ENCODE measurements at places on chromosomes 5 and 9.

DNA sequence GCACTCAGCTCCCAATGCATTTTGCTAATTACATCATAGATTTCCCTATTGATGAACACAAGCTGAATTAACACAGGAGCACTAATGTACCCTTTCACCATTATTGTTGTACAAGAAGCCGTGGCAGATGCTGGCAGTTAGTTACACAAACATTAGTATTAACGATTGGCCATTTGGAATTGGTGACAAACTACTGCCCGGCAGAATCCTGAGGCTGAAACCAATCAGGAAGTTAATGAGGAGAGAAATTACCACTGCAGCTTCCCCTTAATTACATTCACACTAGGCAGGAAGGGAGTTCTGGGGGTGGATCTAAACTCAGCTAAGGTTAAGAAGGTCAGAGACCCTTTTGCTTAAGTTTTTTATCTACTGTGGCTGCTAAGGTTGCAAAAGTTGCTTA, 9.6 kb upstream of the DMRT3 start:
- DNase-seq = no peak

- DNase-seq = no peak
Observed at GRCh38 chr5:163134061-163134460, 303.3 kb upstream of the CCNG1 start.

DNA sequence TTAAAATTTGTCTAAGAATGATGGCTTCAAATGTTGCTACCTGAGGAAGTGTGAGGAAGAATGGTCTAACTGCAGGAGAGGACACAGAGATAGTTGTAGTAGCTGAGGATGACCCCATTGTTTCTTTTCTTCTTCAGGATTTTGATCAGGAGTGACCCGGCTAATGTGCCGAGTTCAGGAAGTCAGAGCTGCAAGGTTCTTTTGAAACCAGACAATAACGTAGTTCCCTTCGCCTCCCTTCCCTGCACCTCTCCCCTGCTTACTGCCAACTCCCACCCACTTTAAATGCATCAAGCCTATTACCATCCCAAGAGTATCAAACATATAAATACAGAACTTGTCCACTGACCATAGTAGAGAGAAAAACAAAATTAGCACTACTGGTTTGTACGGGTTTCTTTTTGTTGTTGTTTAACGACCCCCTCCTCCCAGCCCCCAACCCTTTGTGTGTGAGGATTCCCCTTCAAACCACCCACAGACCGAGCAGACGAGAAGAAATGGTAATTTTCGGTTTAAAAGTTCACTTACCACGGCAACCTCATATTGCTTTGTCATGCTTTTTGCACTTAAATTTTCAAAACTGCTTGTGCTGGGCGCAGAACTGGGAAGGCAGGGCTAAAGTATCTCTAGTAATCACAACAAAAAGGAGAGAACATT, 23.5 kb upstream of the ELAVL2 start:
- no peak for DNase-seq

DNA sequence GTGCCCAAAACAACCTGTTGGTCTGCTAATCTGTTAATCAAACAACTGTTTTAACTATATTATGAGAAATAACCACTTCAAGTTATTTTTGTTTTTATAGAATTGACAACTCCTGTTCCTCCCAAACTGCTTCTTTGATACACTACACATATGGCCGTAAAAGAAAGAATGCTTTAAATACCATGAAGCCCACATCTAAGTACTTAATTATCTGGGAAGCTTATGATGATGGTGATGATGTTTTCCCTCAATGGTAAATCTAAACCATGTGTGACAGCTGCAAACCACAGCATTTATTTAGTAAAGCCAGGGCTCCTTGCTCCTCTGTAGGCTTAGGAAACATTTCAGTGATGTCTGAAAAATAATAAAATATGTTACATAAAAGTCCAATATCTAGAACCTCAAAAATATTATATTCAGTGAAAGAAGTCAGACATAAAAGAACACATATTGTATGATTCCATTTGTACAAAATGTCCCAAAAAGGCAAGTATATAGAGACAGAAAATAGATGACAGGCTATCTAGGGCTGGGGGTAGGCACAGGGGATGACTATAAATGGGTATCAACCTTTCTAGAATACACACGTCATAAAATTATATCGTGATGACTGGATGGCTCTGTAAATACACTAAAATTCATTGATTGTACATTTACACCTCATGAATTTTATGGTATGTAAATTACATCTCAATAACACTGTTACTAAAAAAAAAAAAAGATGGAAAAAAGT, 154.1 kb downstream of the EFNA5 start:
- no peak for DNase-seq

GRCh38 chr5:116583085-116583861, 8.7 kb upstream of the SEMA6A start:
- DNase-seq = no peak

DNA sequence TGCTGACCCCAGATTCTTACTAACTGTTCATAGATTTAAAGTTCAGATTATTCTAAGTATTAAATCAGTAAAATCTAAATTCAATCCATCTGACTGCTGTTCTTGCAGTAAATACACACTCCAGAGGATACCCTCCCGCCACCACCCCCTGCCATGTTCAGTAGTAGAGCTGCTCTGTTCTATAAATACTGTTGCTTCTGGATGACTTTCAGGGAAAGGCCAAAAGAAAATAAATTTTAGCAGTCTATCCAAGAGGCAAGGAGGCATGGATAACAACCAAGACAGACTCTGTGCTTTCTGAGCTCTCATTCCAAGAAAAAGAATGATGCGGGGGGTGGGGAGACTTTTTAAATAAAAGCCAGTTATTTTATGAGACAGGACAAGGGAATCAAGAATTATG, 115.1 kb downstream of the ADAMTS6 start:
- DNase-seq = no peak

- DNase-seq = no peak
Observed at GRCh38 chr9:100099722-100100042, 639 bp downstream of the INVS start.

- DNase-seq = no peak
Observed at GRCh38 chr5:5719292-5719691, 296.8 kb downstream of the ICE1 start.

- DNase-seq = no peak
Observed at GRCh38 chr5:136191304-136192014, 1.5 kb downstream of the SMIM32 start.

DNA sequence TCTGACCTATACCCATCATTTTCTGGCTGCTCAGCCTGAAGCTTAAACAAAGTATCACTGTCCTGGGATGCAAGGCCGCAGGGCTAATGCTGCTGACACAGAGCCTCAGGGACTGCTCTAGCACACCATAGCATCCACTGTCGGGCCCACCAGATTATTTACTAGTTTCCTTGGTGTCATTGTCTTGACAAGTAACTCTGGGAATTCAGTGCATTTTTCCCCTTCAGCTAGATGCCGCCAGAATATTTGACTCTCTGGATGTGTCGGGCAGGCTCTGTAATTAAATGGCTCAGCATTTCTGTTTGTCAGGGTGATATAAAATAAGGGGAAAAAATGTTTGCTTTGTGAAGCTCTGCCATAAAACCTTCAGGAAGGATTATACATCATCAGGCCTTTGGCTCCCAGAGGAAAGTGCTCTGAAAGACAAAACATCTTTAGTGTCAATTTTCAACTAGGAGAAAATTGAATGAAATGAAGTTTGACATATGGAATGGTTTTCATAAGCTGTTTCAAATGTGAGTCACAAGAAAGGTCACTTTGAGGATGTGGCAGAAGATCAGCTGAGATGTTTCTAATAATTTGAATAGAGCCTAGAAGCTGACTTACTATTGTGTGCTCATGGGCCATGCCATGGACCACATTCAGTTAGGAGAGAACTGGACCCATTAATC, 350.1 kb downstream of the TMEM232 start:
- no peak for DNase-seq

Data from activated CD4-positive, alpha-beta T cell treated with anti-CD3 and anti-CD28 coated beads, Interleukin-2, amount 50 U/mL, for 24 hours (primary cell).